ENCODE measurements at places on chromosomes 7 and 10.

DNA sequence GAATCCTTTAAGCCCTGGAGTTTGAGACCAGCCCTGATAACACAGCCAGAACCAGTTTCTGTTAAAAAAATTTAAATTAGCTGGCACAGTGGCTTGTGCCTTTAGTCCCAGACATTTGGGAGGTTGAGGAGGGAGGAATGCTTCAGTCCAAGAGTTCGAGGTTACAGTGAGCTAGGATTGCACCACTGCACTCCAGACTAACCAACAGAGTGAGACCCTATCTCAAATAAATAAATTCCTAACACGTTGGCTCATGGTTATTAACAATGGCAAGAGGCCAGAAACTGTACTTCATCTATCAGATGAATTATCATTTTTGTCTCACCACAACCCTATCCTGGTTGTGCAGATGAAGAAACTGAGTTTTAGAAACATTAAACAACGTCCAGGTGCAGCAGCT lies 2.1 kb upstream of the PPIA start:
- no peak for DNase-seq

DNA sequence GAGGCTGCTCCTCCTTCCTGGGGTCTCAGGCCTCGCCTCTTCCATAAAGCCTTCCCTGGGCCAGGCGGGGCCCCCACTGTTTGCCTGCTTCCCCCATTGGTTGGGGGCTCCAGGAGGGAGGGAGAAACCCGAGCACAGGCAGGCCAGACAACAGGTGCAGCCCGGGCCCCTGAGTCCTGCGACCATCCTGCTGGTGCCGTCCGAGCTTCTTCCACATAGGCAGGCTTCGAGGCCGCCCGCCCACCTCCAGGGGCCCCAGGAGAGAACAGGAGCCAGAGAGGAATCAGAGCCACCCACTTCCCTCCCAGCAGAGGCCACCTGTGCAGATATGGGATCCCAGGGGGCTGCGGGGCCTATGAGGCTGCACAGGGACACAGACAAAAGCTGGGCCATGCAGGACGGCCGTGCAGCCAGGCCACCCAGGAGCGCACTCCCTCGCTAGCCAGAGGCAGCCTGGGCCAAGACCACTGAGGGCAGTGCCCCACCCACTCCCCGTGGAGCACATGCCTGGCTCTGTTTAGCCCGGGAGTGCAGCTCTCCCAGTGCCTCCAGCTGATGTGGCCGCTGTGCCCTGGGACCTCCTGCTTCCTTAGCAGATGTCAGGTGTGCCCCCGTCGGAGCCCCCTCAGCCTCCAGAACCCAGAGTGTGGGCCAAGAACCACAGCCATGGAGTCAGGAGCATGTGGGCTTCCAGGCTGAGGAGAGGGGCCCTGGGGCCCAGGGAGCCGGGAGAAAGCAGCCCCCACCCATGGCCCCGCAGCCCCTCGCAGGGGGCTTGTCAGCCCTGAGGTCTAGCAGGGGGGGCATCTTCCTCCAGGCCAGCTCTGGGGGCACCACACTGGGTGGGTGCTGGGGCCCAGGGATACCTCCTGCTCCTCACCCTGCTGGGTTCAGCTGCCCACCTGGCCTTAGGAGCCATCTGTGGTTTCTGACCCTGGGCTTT lies 59.9 kb upstream of the INPP5A start:
- no peak for DNase-seq

- DNase-seq = no peak
These were observed 216.6 kb downstream of the MAD1L1 start for GRCh38 chr7:2016021-2016631.

DNA sequence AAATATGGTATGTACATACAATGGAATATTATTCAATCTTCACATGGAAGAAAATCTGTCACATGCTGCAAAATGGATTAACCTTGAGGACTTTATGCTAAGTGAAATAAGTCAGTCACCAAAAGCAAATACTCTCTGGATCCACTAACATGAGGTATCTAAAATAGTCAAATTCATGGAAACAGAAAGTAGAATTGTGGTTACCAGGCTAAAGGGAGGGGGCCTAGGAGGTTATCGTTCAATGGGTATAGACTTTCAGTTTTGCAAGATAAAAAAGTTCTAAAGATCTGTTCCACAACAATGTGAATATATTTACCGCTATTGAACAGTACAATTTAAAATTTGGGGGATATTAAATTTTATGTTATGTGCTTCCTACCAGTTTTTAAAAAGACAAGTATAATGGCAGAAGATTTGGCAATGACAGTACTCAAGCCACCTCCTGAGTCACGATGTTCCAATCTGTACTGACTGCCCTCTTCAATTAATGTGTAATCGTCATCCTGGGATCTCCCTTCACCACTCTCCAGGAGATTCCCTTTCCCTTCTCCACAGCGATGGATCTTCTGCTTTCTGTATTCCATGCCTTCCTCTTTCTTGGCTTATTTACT lies 32.3 kb upstream of the IL6 start:
- DNase-seq = no peak

- no peak for DNase-seq
These were observed 372.6 kb downstream of the PHF14 start for GRCh38 chr7:11346302-11346701.

GRCh38 chr7:106609416-106609815 lies 51.5 kb downstream of the CCDC71L start:
- DNase-seq = no peak

DNA sequence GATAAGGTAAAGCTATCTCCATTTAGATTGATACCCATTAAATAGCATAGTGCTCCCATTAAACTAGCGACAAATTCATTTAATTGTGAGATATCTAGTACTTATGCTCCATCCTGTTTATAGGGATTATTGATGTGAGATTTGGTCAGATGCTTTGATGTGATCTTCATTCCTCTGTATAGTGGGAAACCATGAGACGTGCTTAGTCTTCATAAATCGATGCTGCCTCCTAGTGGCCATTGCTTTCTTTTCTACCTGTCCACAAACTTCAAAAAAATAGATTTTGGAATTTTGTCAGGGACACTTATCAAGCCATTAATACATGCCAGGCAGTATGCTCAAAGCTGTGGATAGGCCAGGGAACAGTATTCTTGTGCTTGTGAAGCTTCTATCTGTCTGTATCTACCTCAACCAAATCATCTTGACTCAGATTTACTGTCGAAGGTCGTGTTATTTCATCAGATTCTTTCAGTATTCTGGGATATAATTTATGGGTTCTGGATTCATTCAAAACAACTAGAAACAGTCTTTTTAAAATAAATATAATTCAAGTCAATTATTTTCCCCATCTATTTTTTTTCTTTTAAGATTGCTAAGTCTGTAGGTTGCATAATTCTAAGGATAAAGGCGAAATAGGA lies 12.0 kb downstream of the LSM8 start:
- no peak for DNase-seq
